ENCODE measurements at places on chromosomes 7 and 10. TPM values are rescaled to one million over a fixed set of nuclear protein-coding genes. Genes with fewer than 3 reads are reported as not detected.

C10orf53 gene
- 1.2 TPM for total RNA-seq

DNA sequence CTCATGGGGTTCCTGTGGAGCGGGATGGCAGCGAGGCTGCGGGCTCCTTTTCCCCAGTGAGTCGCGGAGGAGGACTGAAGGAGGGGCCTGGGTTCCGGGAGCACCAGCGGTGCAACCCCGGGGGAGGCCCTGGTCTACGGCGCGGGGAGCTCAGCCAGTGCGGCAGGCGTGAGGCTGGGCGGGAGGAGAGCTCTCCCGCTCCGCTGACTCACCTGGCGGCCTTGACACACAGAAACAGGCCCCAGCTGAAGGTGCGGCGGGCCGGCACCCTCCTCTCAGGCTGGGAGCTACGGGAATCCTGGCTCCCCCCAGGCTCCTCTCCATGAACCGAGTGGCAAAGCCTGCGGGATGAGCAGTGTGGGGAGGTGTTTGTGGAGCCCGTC lies 6.8 kb upstream of the NOM1 start:
- DNase-seq, result no peak

DNA sequence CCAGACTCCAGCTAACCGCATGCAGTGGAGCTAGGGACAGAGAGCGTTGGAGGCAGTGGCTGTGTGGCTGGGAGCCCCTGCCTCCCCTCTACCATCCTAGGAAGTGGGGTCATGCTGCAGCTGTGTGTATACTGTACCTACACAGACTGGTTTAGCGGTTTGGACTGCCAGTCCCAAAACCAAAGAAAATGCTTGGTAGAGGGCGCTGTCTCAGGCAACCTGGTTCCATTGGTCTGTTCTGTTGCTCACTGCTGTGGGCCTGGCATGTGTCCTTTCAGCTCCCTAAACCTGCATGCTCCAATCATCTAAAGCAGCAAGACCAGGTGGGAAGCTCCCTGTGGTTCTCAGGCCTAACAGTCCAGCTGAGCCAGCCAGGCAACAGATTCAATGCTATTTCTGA lies 4.5 kb downstream of the RBP4 start:
- DNase-seq, result no peak

- DNase-seq, result no peak
Measured at GRCh38 chr7:40645197-40645596, 510.4 kb downstream of the SUGCT start.

MPP7 gene
- total RNA-seq, result 39.0 TPM

CYP17A1 gene
- 1.2 TPM for total RNA-seq

GRCh38 chr7:151590071-151590849 lies 70.6 kb upstream of the RHEB start:
- no peak for DNase-seq

GRCh38 chr10:11295492-11295891 lies 277.8 kb downstream of the CELF2 start:
- no peak for DNase-seq

GRCh38 chr7:24052572-24053260 lies 231.3 kb upstream of the NPY start:
- no peak for DNase-seq

DNA sequence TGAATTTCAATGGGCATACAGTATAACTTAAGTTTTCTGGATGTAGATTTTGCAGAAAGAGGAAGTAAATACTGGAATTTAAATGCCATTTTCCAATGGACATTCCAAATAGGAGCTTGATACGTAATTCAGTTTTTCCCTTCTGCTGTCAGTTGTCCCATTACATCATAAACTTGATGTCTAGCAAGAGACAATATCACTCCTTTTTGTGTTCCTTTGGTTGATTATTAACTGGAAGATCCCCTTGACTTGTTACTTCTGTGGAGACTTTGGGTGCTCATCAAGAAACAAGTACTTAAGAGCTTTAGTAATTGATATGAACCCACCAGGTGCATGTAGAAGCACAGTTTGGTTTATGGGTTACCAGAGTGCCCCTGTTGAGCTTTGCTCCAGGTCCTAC lies 116.1 kb downstream of the ST7 start:
- DNase-seq, result no peak

Data from umbilical cord (tissue), 2 donors.